Stomach (tissue), 19 donors: ENCODE measurements at places on chromosomes 4 and X. TPM values are rescaled to one million over a fixed set of nuclear protein-coding genes. Genes with fewer than 3 reads are reported as not detected.

DNA sequence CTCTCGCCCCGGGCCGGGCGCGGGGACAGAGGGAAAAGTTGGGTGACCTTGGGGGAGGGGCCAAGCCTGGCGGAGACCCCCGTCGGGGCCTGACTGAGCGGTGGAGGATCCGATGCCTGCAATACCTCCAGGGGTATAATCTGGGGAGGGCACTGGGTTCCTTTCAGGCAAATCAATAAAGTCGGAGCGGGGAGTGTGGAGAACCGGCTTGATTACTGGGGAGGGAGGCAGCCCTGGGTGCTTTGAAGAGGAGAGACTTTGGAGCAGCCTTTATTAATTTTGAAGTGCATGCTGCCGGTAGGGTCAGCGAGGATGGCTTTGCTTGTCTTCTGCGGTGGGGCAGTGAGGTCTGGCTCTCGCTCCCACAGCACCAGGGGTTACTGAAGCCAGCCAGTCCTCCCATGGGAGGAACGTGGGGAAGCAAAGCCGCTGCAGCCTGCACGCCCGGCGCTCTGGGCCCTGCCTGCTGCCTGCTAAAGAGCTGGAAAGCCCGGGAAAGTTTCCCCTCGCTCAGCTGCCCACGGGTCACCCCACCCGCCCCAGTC lies 403 bp upstream of the LGI2 start:
- peak; percentile 68 for DNase-seq

DNA sequence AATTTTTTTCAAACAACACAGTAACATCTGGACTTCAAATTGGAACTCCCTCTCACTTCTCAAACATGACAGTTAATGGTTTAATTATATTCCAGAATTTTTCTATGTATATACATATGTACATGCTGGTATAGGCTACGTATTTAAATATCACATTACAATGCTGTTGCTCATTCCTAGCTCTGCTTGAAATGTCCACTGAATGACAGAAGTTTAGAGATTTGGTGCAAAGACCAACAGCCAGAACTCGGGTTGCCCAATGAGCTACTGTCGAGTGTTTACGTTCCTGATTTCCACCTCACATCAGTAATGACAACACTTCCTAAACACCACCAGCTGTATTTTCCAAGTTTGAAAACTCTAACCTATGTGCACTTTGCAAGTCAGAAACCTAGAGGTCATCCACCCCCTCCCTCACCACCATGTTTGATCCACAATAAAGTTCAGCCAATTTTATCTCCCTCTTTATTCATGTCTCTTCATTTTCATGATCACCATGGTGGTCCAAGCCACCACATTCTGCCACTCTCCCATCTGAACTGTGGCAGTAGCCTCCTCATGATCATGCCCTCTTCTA lies 49.3 kb upstream of the RPL34 start:
- no peak for DNase-seq

GRCh38 chr4:108398316-108398715 lies 222.1 kb upstream of the RPL34 start:
- peak; percentile 13 for DNase-seq

DNA sequence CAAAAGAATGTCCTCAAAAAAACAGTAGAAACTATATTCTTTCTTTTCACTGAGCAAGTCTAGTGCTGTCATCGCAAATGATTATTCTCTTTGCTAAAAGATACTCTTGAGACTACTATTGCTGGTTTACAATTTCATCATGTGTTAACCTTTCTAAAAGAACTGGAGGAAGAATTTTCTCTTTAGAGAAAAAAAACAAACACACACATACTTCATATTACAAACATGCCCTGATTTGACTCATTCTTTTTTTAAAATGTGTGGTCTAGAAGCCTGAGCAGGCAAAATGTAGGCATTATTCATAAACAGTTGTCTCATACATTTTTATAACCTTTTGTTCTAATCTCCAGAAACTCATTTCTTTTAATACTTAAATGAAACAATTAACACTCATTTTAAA lies 60.6 kb upstream of the FAT4 start:
- no peak for DNase-seq

GRCh38 chr4:7812231-7812857 lies 127.3 kb downstream of the AFAP1 start:
- no peak for DNase-seq

DNA sequence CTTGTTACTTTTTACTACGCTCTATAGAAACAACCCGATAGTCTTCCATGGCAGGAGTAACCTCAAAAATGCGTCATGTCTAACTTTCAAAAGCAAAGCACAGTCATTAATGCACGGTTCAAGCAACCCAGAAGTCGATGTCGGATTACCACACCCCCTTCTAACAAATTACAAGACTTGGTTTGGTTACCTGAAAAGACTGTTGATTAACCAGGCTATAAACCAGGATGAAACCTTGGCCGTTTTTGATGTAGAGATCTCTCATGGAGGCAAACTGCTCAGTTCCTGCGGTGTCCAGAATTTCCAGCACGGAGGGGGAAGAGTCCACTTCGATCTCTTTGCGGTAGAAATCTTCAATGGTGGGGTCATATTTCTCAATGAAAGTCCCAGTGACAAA lies 2.4 kb downstream of the RAP2C start:
- peak; percentile 46 for DNase-seq

- peak; percentile 16 for DNase-seq
Measured at GRCh38 chr4:81508411-81509185, 36.9 kb upstream of the RASGEF1B start.

- no peak for DNase-seq
Measured at GRCh38 chr4:184403384-184403781, 71.0 kb downstream of the IRF2 start.

DNA sequence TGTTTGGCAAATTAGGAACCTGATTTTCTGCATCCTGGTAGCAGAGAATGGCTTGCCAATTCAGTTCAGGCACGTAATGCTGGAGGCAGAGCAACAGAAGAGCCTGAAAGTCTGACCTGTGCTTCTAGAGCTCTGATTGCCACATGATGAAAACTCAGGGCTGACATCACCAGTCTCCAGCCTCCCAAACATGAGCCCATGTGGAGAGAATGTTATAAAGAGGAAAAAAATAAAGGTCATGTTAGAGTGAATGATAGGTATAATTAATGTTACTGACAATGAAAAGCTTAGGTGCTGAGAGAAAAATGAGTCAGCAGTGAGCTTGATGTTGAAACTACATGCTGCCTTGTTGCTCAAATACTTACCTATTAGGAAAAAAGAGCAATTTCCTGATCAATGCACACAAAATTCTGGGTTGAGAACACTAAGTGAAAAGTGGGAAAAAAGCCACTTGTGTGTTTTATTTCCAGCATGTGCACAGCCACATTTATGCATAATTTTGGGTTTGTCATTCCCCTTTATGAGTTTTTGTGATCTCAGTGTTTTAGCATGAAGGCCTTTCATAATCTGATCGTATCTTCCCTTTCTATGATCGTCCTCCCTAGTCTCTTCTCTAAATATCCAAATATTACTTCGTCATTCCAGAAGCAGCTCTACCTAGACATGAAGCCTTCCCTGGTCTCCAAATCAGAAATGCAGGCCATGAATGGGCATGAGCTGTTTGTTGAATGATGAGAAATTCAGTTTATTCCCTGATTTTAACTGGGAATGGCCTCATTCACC lies 113.3 kb upstream of the CPEB2 start:
- DNase-seq: no peak

GRCh38 chr4:97504713-97505112 lies 638.6 kb downstream of the STPG2 start:
- DNase-seq: no peak

GRCh38 chrX:8737883-8738282 lies 5.9 kb upstream of the ANOS1 start:
- DNase-seq: no peak

The CXCL11 gene
- total RNA-seq: 1.3 TPM

The ASB11 gene
- total RNA-seq: 2.9 TPM

The XG gene
- not detected for total RNA-seq
